Activated CD4-positive, alpha-beta memory T cell treated with anti-CD3 and anti-CD28 coated beads for 36 hours (primary cell): ENCODE measurements at places on chromosomes 12 and 14. TPM values are rescaled to one million over a fixed set of nuclear protein-coding genes. Genes with fewer than 3 reads are reported as not detected.

The PLEKHG7 gene
- total RNA-seq: not detected

The ISM2 gene
- not detected for total RNA-seq

The TTC7B gene
- total RNA-seq: 12.4 TPM

The EPYC gene
- not detected for total RNA-seq

The C12orf50 gene
- total RNA-seq: not detected

The GDF3 gene
- total RNA-seq: not detected

The P2RX2 gene
- total RNA-seq: not detected

The ZBTB42 gene
- 3.4 TPM for total RNA-seq

The KRT72 gene
- total RNA-seq: not detected

The BIN2 gene
- total RNA-seq: 59.1 TPM

The HOXC6 gene
- total RNA-seq: not detected
